NK-92 treated with Interleukin-12 subunit alpha and Interleukin-12 subunit beta, amount 100 ng/mL, for 24 hours (cell line): ENCODE measurements at places on chromosomes 12 and 14.

GRCh38 chr12:22477894-22478287, 66.5 kb downstream of the C2CD5 start:
- no peak for DNase-seq

DNA sequence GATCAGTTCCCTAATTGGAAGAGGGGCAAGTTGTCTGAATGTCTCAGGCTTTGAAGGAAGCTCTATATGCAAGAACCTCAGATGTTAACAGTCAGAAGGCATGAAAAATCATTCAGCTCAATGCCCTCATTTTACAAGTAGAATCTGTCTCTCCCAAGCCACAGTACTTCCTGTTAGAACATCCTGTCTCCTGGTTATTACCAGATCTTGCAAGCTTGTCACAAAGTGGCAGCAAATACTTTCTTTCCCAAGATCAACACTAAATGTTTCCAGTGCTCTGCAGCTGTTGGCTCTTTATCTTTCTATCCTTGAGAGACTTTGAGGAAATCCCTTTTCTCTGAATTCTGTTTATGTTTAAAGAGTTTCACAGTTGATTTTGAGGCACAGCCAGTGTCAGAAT, 235.5 kb downstream of the AKAP6 start:
- no peak for DNase-seq

DNA sequence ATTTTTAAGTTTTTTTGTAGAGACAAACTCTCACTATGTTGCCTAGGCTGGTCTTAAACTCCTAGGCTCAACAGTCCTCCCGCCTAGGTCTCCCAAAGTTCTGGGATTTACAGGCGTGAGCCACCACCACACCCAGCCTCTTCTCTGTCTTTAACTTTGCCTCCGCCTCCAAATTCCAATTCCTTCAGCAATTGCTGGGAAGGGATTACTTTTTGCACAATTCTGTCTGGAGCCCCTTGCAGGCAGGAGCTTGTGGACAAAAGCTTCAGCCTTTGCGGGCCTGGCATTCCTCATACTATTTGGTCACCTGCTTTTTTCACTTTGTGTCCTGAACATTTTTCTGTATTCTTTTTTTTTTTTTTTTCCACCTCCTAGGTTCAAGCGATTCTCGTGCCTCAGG, 26.0 kb downstream of the SH2B3 start:
- no peak for DNase-seq

DNA sequence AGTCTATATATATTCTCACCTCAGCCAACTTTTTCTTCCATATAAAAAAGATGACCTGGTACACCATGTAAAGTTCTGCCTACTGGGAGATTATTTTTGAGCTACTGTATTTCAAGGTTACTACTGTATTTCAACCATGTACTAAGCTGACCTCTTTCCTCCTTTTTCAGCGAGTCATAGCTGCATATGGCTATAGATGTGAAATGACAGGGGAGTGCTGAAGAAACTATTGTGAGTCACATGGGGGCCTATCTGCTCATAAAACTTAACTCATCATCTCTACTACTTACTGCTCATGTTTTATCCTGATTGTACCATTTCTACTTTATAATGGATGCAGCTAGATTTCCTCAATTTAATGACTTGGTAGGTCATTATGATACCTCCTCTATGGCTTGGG, 571.4 kb upstream of the ATP2B1 start:
- no peak for DNase-seq

DNA sequence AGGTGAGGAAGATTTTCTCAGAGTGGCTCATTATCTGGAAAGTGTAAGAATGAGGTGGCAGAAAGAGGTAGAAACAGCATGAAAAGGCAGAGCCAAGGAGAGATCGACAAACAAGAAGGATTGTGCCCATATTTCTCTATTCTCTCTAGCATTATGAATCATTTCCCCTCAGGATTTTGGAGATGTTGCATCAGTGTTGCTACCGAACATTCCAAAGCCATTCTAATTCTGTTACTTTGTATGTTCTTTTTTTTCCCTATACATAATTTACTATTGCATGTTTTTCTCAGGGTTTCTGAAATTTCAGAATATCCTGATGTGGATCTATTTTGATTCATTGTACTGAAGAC, 61.4 kb downstream of the KICS2 start:
- no peak for DNase-seq

DNA sequence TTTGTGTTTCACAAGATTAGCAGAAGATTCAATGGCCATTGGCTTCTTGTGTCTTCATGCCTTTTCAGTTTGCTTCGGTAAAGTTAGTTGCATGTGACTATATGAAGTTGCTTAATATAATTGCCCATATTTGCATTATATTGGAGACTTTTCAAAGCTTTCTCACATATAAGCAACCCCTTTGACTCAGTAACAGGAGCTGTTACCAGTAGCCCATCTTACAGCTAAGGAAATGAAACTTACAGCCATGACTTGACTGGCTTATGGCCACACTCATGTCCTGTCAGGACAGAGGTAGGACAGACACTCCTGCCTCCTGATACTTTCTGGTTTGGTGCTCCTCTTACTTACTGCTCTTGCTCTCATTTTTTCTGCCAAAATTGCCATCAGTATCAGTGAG, 1082.1 kb downstream of the BCL11B start:
- no peak for DNase-seq

- no peak for DNase-seq
Measured at GRCh38 chr12:122985338-122986257, 5.1 kb downstream of the ARL6IP4 start.

- no peak for DNase-seq
Measured at GRCh38 chr12:94053676-94054075, 94.7 kb upstream of the PLXNC1 start.

- no peak for DNase-seq
Measured at GRCh38 chr14:63893701-63894458, 41.1 kb downstream of the SYNE2 start.
